ENCODE measurements at places on chromosomes 1 and 21.

- DNase-seq, result no peak
These were observed 77.1 kb downstream of the GALNT2 start for GRCh38 chr1:230144010-230144614.

DNA sequence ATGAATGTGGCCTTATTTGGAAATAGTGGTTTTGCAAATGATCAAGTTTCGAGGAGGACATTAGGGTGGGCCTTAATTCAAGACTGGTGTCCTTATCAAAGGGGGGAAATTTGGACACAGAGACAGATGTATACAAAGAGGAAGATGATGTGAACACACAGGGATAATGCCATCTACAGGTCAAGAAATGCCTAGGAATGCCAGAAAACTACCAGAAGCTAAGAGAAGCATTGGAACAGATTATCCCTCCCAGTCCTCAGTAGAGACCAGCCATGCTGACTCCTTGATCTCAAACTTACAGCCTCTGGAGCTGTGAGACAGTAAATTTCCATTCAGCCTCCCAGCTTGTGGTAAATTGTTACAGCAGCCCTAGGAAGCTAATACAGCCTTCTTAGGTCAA lies 151.4 kb downstream of the PTGER3 start:
- DNase-seq, result no peak

- DNase-seq, result no peak
These were observed 7.3 kb downstream of the NDUFV3 start for GRCh38 chr21:42900446-42900845.

GRCh38 chr1:23978805-23979204 lies 1.3 kb downstream of the SRSF10 start:
- no peak for DNase-seq

- DNase-seq, result no peak
These were observed 20.7 kb upstream of the LAX1 start for GRCh38 chr1:203744075-203744972.

GRCh38 chr1:6392809-6393399 lies 663 bp downstream of the ACOT7 start:
- no peak for DNase-seq
